ENCODE measurements at places on chromosomes 1 and 21. TPM values are rescaled to one million over a fixed set of nuclear protein-coding genes. Genes with fewer than 3 reads are reported as not detected.

Gene PRDM16
- total RNA-seq, result 1.2 TPM

Gene OR10Z1
- not detected for total RNA-seq

GRCh38 chr1:53074313-53075154 lies 12.5 kb downstream of the PODN start:
- DNase-seq, result peak; percentile 0

DNA sequence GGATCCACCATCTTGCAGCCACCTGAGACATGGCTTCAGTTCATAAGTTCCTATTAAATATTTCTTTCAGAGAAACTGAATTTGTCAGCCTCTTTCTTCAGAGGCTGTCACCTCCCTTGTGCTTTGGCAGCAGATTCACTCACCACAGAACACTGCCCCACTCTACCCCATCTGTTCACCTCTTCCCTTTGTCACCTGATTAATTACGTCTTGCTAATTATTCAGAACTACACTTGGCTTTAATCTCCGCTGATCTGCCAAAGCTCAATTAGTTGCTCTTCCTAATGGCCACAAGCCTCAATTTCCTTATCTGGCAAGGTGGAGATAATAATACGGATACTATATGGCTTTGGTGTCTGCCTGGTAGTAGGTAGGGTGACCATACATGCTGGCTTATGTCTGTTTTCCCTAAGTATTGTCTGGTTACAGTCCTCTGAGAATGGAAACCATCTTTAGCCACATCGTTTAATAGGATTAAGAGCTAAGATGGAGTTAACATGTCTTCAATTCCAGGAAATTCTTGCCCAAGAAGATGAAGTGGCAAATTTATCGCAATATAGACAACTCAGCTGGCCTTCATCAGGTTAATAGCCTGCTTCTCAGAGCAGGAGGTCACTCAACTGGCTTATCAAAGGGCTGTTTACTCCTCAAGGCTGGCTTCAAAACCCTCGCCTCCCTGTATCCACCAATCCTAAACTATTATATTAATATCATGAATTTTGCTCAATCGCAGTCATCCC lies 58.2 kb upstream of the ADAR start:
- DNase-seq, result no peak

DNA sequence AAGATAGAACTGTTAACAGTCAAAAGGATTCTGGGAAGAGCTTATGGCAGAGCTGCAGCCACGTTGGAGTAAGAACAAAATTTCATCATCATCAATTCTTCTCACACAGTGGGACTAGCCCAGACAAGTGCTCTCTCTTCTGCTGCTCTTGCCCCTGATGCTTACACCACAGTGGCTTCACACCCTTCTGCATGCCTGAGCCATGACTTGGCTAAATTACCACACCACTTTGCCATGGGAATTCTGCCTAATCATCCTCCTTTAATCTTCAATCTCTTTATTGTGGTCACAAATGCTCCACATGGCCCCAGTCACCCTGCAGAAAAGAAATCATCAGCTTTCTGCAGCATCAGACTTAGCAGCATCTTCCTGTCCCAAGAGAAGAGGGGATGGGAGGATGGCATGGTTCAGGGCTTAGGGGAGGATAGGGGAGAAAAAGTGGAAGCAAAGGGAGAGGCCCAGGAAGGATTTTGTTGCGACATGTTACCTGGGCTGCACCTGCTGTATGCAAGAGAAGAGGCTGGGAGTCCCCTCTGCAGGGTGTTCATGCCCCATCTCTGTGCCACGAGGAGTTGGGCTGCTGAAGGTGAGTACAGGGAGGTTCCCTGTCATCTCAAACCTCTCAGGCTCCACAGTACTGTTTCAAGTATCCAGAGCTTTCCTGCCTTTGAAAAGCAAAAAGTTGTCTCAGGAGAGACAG lies 9.0 kb upstream of the RPTN start:
- no peak for DNase-seq

GRCh38 chr1:115505148-115505571 lies 136.6 kb upstream of the VANGL1 start:
- DNase-seq, result no peak

Gene FMO4
- total RNA-seq, result 3.1 TPM

DNA sequence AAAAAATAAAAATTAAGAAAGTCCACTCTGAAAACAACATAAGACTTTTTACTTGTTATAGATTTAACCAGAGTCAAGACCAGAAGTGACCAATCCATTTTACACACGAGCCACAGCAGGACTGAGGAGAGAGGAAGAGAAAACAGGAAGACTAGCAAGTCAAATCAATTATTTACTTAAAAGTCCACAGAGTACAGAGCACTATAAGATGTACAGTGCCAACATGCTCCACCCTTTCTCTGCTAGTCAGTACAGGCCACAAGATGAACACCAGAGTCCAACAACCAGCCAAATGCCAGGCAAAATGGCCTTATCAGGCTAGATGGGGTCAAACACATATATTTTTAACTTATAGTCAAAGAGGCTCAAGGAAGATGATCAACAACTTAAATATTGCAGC lies 19.5 kb downstream of the LUZP1 start:
- no peak for DNase-seq

Gene SERPINC1
- 0.35 TPM for total RNA-seq

GRCh38 chr1:54391450-54392209 lies 14.6 kb downstream of the SSBP3 start:
- no peak for DNase-seq

Gene FMO5
- 1.4 TPM for total RNA-seq

Gene AKR1A1
- total RNA-seq, result 103 TPM

Gene GIPC2
- 1.9 TPM for total RNA-seq

DNA sequence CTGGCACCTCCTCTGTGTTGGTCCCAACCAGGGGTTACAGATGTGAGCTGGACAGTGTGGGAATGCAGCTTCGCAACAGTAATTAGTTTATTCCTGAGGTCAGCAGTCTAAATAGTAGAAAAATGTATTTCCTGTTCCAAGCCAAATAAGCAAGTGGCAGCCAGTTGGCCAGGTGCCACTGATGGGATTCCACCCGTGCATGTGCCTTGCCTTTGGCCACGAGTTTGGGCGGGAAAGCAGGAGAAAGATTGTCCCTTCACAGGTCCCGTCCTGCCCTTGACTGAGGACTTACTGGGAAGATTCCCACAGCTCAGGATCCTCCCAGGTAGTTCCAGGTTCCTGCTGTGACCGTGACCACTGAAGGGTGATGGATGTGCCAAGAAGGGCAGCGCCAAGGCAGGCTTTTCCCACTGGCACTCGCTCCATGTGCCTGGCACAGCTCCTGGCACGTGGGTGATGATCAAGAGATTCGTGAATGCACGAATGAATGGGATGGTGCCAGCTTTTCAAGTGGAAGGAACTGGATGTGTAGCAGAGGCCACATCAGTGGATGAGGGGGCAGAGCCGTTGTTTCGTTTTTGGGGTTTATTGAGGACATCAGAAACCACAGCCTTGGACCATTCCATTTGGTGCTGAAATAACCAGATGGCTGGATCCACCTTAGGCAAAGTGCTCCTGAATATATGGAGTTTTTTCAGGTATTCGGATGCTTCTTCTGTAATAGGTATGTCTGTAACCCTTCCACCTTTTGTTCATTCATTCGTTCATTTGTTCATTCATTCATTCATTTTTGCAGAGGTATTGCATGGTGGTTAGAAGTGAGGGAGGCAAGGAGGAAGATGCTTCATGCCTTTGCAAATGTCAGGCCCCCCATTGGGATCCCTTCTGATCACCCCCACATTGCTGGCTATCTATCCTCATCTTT lies 62.4 kb upstream of the WNT4 start:
- no peak for DNase-seq

GRCh38 chr21:17783481-17784179 lies 35.5 kb downstream of the C21orf91 start:
- DNase-seq, result no peak

- DNase-seq, result no peak
These were observed 665 bp downstream of the EFHD2 start for GRCh38 chr1:15410223-15410883.

GRCh38 chr1:67332653-67333529 lies 25.2 kb downstream of the IL12RB2 start:
- DNase-seq, result no peak

- DNase-seq, result no peak
These were observed 21.3 kb downstream of the CD247 start for GRCh38 chr1:167496797-167497619.

- DNase-seq, result no peak
These were observed 56.1 kb downstream of the MIER1 start for GRCh38 chr1:66980745-66981367.

Gene EVI5
- total RNA-seq, result 42.6 TPM

DNA sequence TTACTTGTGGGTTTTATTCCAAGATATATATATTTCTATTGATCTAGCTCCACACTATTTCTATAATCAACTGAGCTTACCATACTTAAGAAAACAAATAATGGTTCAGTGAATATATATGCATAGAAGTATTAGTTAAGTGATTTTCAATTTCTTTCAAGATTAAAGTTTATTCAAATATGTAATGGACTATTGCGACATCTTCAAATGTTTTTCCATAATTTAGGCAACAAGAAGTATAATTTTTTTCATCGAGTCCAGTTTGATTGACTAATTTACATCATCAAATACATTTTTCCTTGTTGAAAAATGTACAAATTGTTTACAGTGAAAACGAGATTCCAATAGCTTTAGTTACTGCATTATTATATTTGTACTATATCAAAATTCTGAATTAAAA lies 528.6 kb downstream of the PTPRC start:
- no peak for DNase-seq

- DNase-seq, result no peak
These were observed 17.8 kb downstream of the SLAMF7 start for GRCh38 chr1:160756849-160757201.

DNA sequence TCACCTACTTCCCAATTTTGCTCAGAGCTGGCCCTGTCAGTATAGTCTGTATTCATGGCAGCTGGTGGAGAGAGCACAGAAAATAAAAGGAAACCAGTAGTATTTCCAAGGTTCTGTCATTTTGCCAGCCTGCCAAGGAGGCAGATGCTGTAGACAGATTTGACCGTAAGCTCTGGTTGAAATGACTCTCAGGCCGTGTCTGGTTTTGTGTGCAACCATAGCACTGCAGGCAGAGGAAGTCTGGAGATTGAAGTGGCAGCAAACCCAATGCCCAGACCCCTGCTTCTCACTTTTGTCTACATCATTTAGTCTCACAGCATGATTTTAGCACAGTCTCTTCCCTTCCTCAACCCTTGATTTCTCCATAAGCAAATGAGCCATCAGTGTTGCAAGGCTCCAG lies 291.7 kb downstream of the PAPPA2 start:
- no peak for DNase-seq

DNA sequence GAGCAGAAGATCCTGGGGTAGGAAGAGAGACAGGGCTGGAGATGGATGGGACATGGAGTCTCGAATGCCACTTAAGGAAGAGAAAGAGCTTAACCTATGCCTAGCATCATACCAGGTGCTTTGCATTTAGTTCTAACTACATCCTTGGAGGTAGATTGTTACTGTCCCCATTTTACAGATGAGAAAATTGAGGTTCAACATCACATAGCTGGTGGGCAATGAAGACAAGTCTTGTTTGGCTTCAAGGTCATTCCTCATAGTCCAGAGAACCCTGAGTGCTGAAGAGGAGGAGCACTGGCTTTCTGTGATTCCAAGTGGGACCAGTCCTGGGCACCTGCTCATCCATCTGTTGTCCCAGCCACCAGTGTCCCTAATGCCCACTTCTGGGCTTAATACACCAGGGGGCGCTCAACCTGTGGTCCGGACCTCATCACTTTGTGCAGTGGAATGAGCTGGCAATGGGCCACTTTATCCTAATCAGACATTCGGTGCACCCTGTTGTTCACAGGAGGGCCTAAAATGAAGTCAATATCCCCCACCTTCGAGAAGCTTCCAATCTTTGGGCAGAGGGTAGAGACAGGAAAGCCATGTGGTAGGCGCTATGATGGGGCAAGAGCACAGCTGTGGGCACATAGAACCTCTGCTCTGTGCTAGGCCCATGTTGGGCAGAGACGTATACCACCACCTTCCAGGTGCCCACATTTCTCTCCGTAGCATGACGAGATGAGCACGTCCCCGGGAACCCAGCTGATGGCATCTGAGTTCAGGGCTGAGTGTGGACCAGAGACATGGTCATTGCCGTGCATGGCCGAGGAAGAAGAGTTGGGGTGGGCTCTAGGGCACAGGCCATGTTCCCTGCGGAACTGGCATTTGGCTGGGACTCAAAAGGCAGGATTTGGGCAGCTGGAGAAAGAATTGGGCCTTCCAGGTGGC lies 9.2 kb downstream of the RPS6KA1 start:
- no peak for DNase-seq

DNA sequence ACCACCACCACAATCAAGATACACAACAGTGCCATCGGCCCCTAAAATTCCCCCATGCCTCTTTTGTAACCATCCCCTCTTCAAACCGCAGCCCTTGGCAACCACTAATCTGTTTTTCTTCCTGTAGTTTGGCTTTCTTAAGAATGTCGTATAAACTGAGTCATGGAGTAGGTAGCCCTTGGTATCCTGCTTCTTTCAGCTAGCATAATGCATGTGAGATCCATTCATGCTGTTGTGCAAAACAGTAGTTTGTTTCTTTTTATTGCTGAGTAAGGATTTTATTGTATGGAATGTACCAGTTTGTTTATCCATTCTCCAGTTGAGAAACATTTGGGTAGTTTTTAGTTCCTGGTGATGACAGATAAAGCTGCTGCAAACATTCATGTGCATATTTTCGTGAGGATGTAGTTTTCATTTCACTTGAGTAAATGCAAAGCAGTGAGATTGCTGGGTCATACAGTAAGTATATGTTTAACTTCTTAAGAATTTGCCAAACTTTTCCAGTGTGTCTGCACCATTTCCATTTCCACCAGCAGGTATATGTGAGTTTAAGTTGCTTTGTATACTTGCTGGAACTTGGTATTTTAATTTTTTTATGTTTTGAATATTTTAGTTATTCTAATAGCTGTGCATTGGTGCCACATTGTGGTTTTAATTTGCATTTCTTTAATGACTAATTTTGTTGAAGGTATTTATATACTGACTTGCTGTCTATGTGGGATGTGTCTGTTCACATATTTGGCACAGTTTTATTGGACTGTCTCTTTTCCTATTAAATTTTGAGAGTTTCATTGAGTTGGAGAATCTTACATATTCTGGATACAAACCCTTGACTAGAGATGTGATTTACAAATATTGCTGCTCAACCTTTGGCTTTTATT lies 148.4 kb upstream of the MAP1LC3C start:
- no peak for DNase-seq

- no peak for DNase-seq
These were observed 55.6 kb downstream of the GALNT2 start for GRCh38 chr1:230122366-230123279.

DNA sequence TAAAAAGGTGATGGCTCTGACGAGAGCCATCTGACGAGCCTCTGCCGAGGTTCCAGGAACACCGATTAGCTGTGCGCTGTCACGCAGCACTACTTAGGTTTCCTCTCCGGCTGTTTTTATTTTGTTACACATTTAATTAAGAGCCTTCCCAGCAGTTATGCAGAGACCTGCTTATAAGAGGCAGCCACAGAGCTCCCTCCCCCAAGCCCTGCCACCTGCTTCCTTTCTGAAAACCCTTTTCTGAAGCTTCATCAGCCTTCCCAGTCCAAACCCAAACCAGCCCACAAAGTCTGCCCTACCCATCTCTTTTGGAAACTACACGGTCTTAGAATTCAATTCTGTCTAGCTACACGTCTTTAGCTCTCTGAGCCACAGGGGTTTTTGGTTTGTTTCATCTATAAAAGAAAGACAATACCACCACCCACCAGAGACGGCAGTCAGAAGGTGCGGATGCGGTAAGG lies 49.1 kb downstream of the ERI3 start:
- DNase-seq, result no peak

- peak; percentile 39 for DNase-seq
These were observed 15.5 kb downstream of the SLC2A1 start for GRCh38 chr1:42943166-42943565.

Measured in left cardiac atrium (tissue), 4 donors.